Caco-2 (cell line): ENCODE measurements at places on chromosomes 4 and X. TPM values are rescaled to one million over a fixed set of nuclear protein-coding genes. Genes with fewer than 3 reads are reported as not detected.

MXRA5 gene
- not detected in 2 replicates for total RNA-seq

ARHGAP6 gene
- total RNA-seq: 0.50 and 0.84 TPM in 2 replicates

ANOS1 gene
- 0.81 and 0.91 TPM in 2 replicates for total RNA-seq

DUSP21 gene
- not detected in 2 replicates for total RNA-seq

METTL14 gene
- 46.7 and 51.8 TPM in 2 replicates for total RNA-seq

UTP3 gene
- total RNA-seq: 28.2 and 31.4 TPM in 2 replicates

ARHGAP24 gene
- total RNA-seq: 2.5 and 2.8 TPM in 2 replicates

PAGE5 gene
- total RNA-seq: not detected in 2 replicates

GAGE13 gene
- total RNA-seq: not detected in 2 replicates

PTPN13 gene
- total RNA-seq: 12.1 and 14.8 TPM in 2 replicates

MAGIX gene
- 1.5 and 2.1 TPM in 2 replicates for total RNA-seq

GBA3 gene
- 0.25 and 0.37 TPM in 2 replicates for total RNA-seq

ERAS gene
- total RNA-seq: not detected in 2 replicates

GAGE1 gene
- not detected in 2 replicates for total RNA-seq

CT45A1 gene
- total RNA-seq: not detected in 2 replicates

RRAGB gene
- total RNA-seq: 9.5 and 10.8 TPM in 2 replicates

ERVMER34-1 gene
- 73.3 and 85.6 TPM in 2 replicates for total RNA-seq

OCIAD1 gene
- total RNA-seq: 121 and 133 TPM in 2 replicates

PNMA6A gene
- total RNA-seq: not detected in 2 replicates
